Epithelial cell of proximal tubule (primary cell): ENCODE measurements at places on chromosomes 7 and 10. TPM values are rescaled to one million over a fixed set of nuclear protein-coding genes. Genes with fewer than 3 reads are reported as not detected.
A peak's percentile ranks its signal among the peaks of the same experiment; 100 is the strongest.

Gene ZNF746
- total RNA-seq: 18.5 and 22.1 TPM in 2 replicates

Gene NT5C2
- 37.0 and 41.0 TPM in 2 replicates for total RNA-seq

Gene SUN3
- 0.43 TPM in 1 of 2 replicates, not detected in the other for total RNA-seq

Gene SPOCK2
- total RNA-seq: 27.9 and 63.7 TPM in 2 replicates

Gene UNC5B
- total RNA-seq: 0.63 and 0.65 TPM in 2 replicates

Gene STEAP1
- 3.4 and 8.0 TPM in 2 replicates for total RNA-seq

Gene GATA3
- 3.2 and 3.7 TPM in 2 replicates for total RNA-seq

DNA sequence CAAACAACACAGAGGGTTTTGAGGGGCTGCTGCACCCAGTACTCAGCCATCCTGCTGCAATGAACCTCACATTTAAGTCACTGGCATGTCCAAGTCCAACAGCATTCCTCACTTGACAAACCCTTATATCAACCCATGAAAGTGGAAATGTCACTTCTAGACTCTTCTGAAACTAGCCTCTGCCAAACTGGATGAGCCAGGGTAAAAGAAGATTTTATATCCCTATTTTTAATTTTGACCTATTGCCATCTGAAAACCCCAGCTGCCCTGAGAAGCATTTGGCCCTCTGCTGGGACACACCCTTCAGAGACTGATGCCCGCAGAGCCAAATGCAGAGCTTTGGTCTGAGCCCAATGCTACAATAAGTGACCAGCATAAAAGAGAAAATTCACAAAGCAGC, 201.1 kb downstream of the ANK3 start:
- no peak for DNase-seq

DNA sequence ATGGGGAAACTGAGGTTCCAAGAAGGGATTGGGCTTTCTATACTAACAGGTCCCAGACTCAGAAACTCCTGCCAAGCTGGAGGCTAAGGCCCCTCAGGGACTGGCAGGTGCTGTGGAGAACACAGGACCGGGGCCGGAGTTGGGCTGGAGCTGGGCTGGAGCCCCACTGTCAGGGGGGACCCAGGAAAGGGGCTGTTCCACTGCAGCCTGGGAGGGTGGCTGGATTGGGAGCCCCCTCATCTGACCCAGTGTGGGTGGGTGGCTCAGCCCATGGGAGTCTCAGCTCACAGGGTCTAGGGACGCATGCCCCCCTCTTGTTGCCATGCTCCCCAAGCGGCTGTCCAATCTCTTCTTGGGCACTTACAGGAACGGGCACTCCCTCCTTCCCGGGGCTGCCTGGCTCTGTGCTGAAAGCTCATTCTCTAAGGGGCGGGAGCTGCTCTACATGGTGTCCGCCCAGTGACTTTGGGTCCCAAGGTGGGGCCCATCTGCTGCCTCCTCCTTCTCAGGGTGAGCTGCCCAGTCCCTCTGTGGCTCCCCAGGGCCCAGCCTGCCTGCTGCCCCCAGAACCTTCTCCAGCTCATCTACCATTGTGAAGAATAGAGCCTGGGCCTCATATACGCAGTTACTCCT, 126.5 kb downstream of the MYL10 start:
- DNase-seq: no peak

- DNase-seq: no peak
These were observed 50.9 kb downstream of the CUX1 start for GRCh38 chr7:101868191-101868950.

- no peak for DNase-seq
These were observed 761 bp downstream of the PTF1A start for GRCh38 chr10:23192712-23193434.

- DNase-seq: no peak
These were observed 467.4 kb downstream of the TYW1 start for GRCh38 chr7:67463983-67464382.

GRCh38 chr10:5910323-5911100, 20.5 kb downstream of the FBH1 start:
- DNase-seq: no peak

- DNase-seq: no peak
These were observed 53.2 kb downstream of the STRA8 start for GRCh38 chr7:135286876-135287275.

- DNase-seq: no peak
These were observed 9.4 kb upstream of the GATA3 start for GRCh38 chr10:8044908-8045725.

DNA sequence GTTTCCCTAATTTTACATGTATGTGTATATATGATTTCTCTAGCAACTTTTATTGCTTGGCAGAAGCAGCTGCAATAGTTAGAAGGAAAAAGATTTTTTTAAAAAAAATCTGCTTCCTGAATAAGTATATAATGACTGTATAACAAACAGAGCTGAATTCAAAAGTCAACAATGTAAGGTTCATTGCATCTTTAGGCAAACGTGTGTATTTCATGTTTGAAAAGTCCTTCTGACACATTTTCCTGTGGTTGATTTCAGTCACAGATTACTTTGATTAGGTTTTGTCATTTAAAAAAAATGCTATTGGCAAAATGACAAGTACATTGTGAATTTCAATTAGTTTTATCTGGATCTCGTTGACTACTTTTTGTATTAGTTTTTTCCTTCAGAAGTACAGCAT, 231.0 kb downstream of the CSTF2T start:
- DNase-seq: no peak

DNA sequence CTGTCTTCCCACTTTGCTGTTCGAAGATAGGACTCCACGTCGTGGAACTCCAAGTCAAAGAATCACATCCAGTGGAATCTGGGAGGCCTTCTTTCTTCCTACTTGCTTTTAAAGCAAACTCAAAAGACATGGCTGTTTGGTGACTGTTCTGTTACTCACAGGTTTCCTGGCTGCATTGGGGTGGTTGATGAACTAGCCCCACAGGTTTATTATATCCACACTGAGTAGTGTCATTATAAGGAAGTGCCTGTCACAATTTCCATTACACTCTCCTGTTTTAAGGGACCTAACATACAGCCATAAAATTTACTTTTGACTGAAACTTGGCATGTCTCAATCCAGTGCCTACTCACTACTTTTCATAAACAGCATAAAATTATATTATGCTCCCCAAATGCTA, 287.3 kb upstream of the SP4 start:
- DNase-seq: no peak

DNA sequence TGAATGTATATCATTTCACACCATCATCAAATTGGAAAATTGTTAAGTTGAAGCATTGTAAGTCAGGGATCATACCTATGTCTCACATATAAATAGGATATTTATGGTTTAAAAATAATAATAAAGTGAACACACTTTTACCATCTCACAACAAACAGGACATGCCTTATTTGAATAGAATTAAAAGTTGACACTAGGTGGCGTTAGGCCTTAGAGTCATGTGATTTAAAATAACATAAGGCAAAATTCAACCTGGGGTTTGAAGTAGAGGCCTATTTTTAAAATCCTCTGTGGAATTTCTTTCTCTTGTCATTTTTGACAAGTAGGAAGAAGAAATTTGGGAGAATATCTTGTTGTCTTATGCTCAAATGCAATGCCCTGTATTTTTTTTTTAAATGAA, 184.7 kb upstream of the PCDH15 start:
- no peak for DNase-seq

DNA sequence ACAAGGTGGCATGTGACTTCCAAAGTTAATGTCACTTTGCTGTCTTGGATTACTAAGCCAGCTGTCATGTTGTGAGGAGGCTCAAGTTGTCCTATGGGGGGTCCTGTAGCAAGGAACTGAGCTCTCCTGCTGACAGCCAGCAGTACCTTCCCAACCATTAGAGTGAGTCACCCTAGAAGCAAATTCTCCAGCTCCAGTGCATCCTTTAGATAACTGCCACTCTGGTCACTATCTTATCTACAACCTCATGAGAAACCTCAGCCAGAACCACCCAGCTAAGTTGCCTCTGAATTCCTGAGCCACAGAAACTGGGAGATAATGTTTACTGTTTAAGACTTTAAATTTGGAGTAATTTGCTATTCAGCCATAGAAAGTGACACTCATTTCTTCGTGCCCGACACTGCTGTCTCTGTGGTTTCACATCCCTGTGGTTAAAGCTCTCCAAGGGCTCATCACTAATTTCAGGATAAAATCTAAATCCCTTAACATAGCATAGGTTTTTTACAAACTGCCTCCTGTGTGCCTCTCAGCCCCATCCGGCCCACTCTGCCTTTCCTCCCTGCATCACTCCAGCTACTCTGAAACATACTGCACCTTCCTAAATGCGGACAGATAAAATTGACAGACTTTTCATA, 83.5 kb downstream of the PRR15 start:
- no peak for DNase-seq

DNA sequence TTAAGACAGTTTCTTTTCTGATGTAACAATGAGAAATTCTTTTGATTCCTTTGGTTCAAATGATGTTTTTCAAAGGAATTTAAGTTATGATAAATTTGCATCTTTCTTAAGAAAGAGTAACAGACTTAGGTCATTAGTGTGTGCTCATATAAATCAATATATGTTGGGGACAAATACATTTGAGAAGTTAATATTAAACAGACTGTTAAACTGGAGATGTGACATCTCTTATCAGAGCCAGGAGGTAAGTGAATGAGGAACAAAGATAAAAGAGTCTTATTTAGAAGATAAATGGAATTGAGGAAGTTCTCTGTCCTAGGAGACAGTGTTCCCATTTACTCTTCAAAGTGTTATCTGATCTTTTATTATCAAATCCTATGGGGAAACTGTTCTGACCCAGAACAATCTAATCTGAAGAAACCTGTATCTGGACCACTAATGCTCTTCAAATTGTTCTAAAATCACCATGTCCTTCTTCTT, 104.8 kb upstream of the LAMB4 start:
- DNase-seq: no peak

DNA sequence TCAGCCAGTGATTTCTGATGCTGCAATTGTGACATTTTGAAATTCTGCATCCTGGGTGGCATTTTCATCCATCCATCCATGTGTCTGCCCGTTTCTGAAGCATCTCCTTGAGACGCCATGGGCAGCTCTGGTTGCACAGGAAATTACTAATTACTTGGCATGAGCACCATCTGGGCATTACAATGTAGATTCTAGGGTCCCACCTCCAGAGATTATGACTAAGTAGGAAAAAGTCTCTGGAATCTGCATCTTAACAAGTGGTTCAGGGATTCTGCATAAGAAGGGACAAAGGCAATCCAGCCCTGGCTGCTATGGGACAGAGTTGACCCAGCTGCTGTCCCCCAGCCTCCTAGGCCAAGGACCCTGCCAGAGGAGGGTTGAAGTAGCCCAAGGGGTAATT, 65.3 kb downstream of the CUZD1 start:
- DNase-seq: no peak

GRCh38 chr7:27515933-27516332, 146.8 kb downstream of the HIBADH start:
- no peak for DNase-seq

DNA sequence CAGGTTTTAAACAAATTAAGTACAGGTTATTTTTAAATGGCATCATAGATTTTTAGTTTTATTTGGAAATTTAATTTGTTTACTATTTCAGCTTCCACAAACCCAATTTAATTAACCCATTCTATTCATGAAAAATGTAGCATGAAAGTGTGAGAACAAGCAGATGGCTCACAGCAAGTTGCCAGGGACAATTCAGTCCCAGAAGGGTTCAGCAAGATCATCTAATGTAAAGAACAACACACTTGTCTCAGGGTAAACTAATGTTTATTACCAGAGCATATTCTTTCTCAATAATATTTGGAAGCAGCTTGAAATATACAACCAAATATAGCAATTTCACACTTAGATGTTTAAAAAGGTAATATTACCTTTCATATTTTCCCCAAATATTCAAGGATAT, 166.9 kb upstream of the SLC13A1 start:
- no peak for DNase-seq

DNA sequence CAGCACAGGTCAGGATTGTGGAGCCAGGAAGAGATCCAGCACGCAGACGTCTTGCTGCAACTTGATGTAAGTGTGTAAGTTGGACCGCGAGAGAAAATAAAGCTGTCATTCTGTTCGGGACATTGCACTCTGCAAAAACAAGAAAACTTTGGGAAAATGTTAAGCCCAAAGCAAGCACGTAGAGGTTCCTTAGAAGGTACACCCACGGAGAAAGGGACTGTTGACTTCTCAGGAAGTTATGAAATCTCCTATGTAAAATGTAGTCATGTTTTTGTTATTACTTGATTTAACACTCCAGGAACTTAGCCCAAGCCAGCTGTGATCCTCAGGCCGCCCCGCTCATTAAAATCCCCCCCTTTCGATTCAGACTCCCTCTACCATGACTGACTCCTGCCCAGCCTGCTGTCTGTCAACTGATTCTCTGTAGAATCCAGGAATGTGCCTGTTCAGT, 196.1 kb upstream of the TCF7L2 start:
- no peak for DNase-seq

DNA sequence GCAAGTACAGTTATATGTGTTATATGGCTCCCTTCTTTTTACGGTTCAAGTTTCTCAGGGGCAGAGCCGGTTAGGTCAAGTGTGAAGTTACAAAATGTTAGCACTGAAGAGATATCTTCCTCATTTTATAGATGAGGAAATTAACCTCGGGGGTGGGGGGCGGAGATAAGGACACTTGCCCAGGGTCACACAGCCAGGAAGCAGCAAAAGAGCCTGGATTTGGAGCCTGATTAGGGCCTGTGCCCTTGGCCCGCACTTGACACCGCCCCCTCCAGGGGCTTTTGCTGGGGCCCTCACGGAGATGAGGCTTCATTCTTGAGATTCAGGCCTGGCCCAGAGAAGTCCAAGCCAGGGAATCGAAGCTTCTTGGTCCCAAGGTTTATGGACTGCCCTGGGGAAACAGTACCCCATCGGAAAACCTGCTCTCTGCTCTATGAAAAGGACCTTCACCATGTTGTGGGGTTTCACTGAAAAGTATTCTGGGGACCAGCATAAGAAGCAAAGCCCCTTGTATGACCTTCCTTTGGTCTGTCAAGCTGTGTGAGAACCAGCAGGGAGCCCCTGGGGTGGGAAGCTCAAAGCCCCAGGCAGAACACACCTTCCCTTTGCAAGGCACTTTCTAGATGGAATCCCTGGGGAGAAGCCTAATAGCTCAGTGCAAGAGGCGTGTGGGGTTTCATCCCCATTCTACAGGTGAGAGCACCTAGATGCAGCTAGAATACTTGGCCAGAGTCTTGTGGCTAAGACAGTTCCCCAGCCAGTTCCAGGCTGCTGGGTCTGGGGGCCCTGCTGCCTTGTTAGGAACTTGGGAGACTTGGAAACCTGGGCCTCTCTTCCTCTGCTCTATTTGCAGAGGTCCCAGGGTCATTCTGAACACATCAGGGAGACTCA, 21.9 kb downstream of the UNC5B start:
- no peak for DNase-seq

DNA sequence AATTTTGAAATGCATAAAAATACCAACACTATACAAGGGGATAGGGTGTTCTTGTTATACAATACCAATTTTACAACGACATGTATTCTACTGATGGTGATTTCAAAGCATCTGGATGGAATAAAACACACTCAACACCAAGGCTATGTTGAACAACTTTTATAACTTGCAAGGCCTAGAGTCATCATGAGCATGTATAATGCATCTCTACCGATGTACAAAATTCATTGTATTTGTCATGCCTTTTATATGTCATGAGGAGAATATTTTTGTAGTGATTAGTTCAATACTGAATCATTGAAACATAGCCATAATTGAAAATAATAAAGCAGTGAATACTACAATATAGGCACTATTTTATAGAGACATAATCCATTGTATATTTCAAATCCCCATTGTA, 160.2 kb downstream of the ETV1 start:
- DNase-seq: no peak

- peak; percentile 95 for DNase-seq
These were observed 144.6 kb downstream of the NRCAM start for GRCh38 chr7:108311446-108312168.
